ENCODE measurements at places on chromosomes 5 and 9. TPM values are rescaled to one million over a fixed set of nuclear protein-coding genes. Genes with fewer than 3 reads are reported as not detected.

DMRT3 gene
- total RNA-seq = not detected

CACFD1 gene
- 3.4 TPM for total RNA-seq

WNT8A gene
- not detected for total RNA-seq

IFNA21 gene
- total RNA-seq = not detected

PDE6A gene
- 0.22 TPM for total RNA-seq

CCDC183 gene
- 0.26 TPM for total RNA-seq

STK32A gene
- 3.3 TPM for total RNA-seq

FOXD1 gene
- 46.4 TPM for total RNA-seq

SLC45A2 gene
- not detected for total RNA-seq

TUSC1 gene
- total RNA-seq = 10.3 TPM

DNA sequence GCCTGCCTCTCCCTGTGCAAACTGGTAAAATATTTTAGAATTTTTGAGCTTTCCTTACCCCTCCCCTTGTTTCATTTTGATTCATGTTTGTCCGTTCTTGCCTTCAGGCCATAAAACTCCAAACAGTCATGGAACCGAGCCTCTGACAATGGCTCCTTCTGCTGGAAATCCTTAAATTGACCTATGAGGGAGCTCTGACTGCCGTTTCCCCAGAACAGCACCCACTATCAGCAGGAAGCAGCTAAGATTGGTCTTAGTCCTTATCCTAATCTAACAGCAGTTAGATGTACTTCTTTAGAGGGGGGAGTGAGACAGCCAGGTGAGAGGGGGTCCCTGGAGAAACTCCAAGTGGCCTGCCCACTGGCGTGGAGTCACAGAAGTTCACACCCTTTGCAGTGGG is 106.7 kb downstream of the FAM174A start:
- H3K27ac ChIP-seq = no peak overlapping the region
- no peak overlapping the region for H3K4me3 ChIP-seq
- no peaks in the 10 kb centered on the region for H3K36me3 ChIP-seq
- DNase-seq = no peak

DNA sequence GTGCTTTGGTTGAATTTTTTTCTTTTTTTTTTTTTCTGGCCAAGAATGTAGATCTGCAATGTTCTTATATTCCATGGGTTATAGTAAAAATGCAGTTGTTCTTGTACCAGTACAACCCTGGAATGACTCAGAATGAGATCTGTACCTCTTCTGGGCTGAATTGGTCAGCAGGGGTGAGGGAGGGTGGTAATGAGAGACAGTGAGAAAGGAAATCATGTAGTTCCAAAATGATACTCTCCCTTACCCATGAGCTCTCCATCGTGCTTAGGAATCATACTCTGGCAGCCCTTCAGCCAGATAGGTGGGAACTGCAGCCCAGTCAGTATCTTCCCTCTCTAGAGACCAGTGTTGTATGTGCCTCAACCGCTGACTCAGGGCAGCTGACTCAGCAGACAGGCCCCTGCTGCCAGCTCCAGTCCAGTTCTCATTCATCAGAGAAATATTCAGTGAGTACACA is 2.1 kb upstream of the GLIS3 start:
- no peaks in the 10 kb centered on the region for H3K36me3 ChIP-seq
- H3K27ac ChIP-seq = peak overlapping the region; percentile 40
- peaks cover 32% of the 10 kb centered on the region for H3K4me1 ChIP-seq
- no peaks in the 10 kb centered on the region for H3K27me3 ChIP-seq
- H3K4me3 ChIP-seq = peak overlapping the region; percentile 52

- H3K4me1 ChIP-seq = peaks cover 4% of the 10 kb centered on the region
- H3K27me3 ChIP-seq = no peaks in the 10 kb centered on the region
- H3K4me3 ChIP-seq = no peak overlapping the region
- no peak overlapping the region for H3K27ac ChIP-seq
Observed at GRCh38 chr5:134911285-134912206, 6.6 kb downstream of the PCBD2 start.

GRCh38 chr5:99379187-99379586 is 450.4 kb upstream of the CHD1 start:
- H3K27me3 ChIP-seq = peaks cover 17% of the 10 kb centered on the region
- H3K27ac ChIP-seq = no peak overlapping the region
- H3K4me1 ChIP-seq = no peaks in the 10 kb centered on the region
- no peak overlapping the region for H3K4me3 ChIP-seq
- H3K36me3 ChIP-seq = no peaks in the 10 kb centered on the region

- no peak overlapping the region for H3K27ac ChIP-seq
- peaks cover 5% of the 10 kb centered on the region for H3K4me1 ChIP-seq
- H3K36me3 ChIP-seq = no peaks in the 10 kb centered on the region
- H3K4me3 ChIP-seq = no peak overlapping the region
- peaks cover 63% of the 10 kb centered on the region for H3K27me3 ChIP-seq
Observed at GRCh38 chr5:136890431-136891148, 525.2 kb upstream of the TRPC7 start.

DNA sequence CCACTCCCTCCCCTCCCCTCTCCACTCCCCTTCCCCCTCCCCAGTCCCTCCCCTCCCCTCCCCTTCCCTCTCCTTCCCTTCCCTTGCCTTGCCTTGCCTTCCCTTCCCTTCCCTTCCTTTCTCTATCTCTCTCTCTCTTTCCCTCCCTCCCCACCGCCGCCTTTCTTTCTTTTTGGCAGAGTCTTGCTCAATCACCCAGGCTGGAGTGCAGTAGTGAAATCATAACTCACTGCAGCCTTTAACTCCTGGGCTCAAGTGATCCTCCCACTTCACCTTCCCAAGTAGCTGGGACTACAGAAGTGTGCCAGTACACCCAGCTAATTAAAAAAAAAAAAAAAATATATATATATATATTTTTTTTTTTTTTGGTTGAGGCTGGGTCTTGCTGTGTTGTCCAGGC is 45.5 kb downstream of the IL31RA start:
- no peaks in the 10 kb centered on the region for H3K27me3 ChIP-seq
- H3K4me1 ChIP-seq = no peaks in the 10 kb centered on the region
- H3K4me3 ChIP-seq = no peak overlapping the region
- H3K27ac ChIP-seq = no peak overlapping the region
- DNase-seq = peak; percentile 25

DNA sequence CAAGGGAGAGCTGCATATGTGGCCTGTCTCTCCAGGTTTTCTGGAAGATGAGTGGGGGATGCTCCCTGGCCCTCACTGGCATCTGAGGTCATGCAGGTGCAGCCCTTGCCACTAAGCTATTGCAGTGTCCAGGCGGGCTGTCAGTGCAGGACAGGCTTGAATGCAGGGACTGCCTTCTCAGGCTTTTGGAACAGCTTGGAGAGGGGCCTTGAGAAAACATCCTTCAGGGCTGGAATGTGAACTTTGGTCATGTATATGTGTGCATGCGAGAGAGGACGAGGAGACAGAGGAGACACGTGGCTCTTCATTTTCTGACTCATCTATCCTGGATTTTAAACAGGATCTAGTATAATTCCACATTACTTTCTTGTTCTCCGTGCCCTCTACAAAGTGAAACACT is 90.3 kb downstream of the MACROH2A1 start:
- no peak overlapping the region for H3K27ac ChIP-seq
- no peaks in the 10 kb centered on the region for H3K27me3 ChIP-seq
- H3K4me3 ChIP-seq = no peak overlapping the region
- peak; percentile 59 for DNase-seq

DNA sequence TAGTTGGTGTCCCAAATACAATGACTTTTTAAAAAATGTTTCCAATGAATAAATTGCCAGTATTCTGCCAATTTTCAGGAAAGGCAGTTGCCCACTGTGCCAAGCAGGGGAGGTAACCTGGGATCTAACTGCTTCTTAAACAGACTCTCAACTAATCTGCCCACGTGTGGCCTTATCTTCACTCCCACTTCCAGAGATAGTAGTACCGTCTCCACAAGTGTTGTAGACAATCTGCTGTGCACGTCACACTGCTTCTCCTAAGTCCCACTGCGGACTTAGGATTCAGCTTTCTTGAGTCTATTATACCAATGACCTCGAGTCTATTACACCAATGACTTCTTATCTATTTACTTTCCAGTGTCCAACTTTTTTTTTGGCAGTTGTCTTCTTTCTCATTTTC is 21.2 kb downstream of the POU4F3 start:
- H3K27ac ChIP-seq = no peak overlapping the region
- no peaks in the 10 kb centered on the region for H3K4me1 ChIP-seq
- no peak overlapping the region for H3K4me3 ChIP-seq
- DNase-seq = no peak
- no peaks in the 10 kb centered on the region for H3K36me3 ChIP-seq
- H3K27me3 ChIP-seq = peaks cover 21% of the 10 kb centered on the region

- no peak for DNase-seq
- H3K4me1 ChIP-seq = no peaks in the 10 kb centered on the region
- H3K36me3 ChIP-seq = no peaks in the 10 kb centered on the region
Observed at GRCh38 chr5:146628950-146629349, 113.0 kb upstream of the GPR151 start.

GRCh38 chr9:76510041-76510440 is 51.1 kb downstream of the GCNT1 start:
- H3K4me3 ChIP-seq = no peak overlapping the region
- H3K4me1 ChIP-seq = no peaks in the 10 kb centered on the region
- H3K36me3 ChIP-seq = peaks cover 10% of the 10 kb centered on the region
- DNase-seq = no peak
- no peaks in the 10 kb centered on the region for H3K27me3 ChIP-seq

GRCh38 chr5:74235552-74235951 is 405.0 kb downstream of the ENC1 start:
- H3K27me3 ChIP-seq = no peaks in the 10 kb centered on the region
- no peak for DNase-seq
- H3K4me1 ChIP-seq = peaks cover 30% of the 10 kb centered on the region
- no peaks in the 10 kb centered on the region for H3K36me3 ChIP-seq
- H3K4me3 ChIP-seq = no peak overlapping the region

DNA sequence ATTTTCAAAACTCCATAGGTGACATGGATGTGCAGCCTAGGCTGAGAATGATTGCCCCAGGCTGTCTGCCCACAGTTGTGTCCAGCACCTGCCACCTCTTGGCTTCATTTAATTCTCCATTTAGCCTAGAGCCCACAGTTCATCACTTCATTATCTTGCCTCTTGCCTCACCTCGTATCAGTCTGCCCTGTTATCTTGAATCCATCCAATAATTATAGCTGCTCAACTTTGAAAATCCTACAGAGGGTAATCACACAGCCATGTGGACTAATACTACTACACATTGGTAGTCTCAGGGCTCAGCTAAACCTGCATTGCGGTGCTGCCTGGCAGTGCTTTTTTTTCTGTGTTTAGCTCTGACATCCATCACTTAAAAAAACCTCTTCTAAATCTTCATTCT is 7.4 kb downstream of the UGCG start:
- peaks cover 19% of the 10 kb centered on the region for H3K36me3 ChIP-seq
- H3K4me1 ChIP-seq = peaks cover 38% of the 10 kb centered on the region
- DNase-seq = no peak

DNA sequence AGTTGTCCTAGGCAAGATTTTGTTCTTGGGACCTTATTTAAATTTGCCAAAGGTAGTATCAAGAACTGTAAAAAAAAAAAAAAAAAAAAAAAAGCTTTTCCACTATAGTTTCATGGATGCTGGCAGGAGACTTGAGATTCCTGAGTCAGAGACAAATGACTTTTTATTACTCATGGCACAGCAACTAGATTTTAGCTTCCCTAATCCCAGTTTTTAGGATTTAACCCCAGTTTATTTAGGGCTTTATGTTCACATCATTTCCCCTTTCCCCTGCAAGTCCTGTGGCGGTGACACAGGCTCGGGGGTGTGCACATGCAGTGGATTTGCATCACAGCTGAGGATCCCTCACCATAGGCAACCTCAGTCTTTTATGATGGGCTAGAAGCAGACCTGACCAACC is 144.9 kb downstream of the GOLPH3 start:
- H3K4me1 ChIP-seq = peaks cover 54% of the 10 kb centered on the region
- no peak overlapping the region for H3K4me3 ChIP-seq
- H3K36me3 ChIP-seq = peaks cover 6% of the 10 kb centered on the region

- H3K4me3 ChIP-seq = no peak overlapping the region
- H3K4me1 ChIP-seq = no peaks in the 10 kb centered on the region
- H3K27me3 ChIP-seq = peaks cover 52% of the 10 kb centered on the region
- H3K27ac ChIP-seq = no peak overlapping the region
Observed at GRCh38 chr9:133543772-133544467, 9.4 kb downstream of the ADAMTSL2 start.

- H3K4me1 ChIP-seq = no peaks in the 10 kb centered on the region
- H3K27ac ChIP-seq = no peak overlapping the region
- DNase-seq = peak; percentile 90
- H3K36me3 ChIP-seq = no peaks in the 10 kb centered on the region
Observed at GRCh38 chr5:147628058-147628895, 118.4 kb upstream of the DPYSL3 start.

Measured in MCF 10A (cell line).